Hematopoietic multipotent progenitor cell treated with erythropoietin and hydrocortisone succinate and interleukin-3 and kit ligand, for 4 days (in vitro differentiated cells): ENCODE measurements at places on chromosomes 12 and 14.

- peak; percentile 20 for DNase-seq
Measured at GRCh38 chr14:83467811-83468210, 1934.2 kb upstream of the SEL1L start.

DNA sequence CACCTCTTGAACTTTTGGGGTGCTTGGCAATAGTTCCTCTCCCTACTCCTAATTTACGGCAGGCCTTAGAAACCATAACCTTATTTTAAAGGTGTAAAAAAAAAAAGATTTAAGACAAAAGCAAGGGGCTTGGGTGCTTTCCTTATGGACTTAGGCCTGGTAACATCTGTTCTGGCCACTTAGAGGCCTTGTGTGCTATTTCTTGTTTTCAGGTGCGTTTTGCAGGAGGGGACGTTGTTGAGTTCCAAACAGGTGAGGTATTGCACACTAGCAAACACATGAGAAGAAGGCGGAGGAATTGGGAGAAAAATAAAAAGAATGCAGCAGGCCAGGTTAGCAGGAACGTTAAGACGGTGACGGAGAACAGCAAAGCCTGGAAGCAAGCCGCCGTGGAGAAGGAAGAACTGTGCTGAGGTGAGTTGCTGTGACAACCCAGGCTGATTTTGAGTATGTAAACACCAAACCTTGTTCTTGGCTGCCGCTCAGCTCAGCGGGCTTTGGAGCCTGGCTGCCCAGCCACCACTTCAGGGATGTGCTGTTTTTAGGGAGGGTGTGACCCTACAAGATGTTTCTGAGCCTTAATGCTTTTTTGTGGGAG lies 17.3 kb downstream of the EMG1 start:
- DNase-seq: no peak

GRCh38 chr12:123118497-123118896 lies 32.4 kb downstream of the PITPNM2 start:
- no peak for DNase-seq

- no peak for DNase-seq
Measured at GRCh38 chr14:59265808-59266207, 77.3 kb downstream of the DAAM1 start.

DNA sequence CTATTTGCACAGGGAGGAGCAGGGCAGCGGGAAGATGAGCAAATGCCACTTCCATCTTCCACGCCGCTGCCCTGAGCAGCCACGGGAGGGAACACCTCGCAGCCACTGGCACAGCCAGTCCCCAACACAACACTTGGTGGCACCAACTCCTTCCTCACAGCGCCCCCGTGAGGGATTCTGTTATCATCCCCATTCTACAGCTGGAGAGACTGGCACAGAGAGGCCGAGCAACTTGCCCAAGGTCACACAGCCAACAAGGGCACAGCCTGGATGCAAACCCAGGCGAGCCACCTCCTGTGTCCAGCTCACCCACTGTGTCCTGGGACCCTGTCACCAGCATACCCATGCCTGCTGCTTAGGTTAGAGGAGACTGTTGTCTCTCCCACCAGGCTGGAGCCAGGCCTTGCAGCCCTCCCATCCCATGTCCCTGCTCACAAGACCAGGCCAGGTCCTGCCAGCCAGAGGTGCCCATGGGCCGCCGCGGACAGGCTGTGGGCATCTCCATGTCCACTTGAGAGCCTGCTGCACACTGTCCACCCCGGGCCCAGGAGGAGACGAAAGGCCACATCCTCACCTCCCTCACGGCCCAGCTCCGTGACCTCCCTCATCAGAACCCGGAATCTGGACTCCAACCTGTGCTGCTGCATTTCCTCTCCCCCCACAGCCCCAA lies 57.0 kb downstream of the NCOR2 start:
- peak; percentile 56 for DNase-seq

GRCh38 chr14:71606064-71606463 lies 326.2 kb upstream of the RGS6 start:
- no peak for DNase-seq

GRCh38 chr12:80116735-80117134 lies 17.4 kb downstream of the OTOGL start:
- no peak for DNase-seq

DNA sequence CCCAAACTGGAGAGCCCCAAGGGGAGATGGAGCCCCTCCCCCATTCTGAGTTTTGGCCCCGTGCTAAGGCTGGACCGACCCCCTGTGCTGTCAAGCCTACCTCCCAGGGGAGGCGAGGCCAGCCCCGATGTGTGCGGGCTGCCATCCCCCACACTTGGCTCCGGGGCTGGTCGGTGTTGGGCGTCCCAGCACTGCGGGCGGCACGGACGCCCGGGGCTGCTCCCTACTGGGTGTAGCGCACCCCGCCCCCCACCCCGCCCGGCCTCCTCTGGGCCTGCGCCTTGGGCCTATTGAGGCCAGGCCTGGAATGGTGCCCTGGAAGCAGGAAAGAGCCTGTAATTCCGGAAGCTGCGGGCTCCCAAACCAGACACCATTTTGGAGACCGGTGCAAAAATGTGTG lies 2.6 kb downstream of the DCAF4 start:
- no peak for DNase-seq

DNA sequence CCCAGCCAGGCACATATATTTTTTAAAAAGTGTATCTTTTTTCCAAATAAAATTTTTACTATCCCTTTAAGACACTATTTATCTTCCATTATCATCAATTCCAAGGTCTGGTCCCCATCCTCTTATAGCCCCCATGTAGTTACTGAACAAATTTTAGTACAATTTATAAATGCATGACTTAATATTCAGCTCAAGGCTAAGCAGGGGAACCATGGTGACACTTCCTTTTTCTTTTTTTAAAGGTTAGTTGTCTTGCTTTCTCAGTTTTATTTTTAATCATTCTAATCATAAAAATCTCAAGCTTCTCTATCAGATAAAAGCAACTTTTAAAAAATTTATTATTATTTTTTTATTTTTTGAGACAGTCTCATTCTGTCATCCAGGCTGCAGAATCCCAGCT lies 92.3 kb downstream of the TRAFD1 start:
- DNase-seq: no peak

DNA sequence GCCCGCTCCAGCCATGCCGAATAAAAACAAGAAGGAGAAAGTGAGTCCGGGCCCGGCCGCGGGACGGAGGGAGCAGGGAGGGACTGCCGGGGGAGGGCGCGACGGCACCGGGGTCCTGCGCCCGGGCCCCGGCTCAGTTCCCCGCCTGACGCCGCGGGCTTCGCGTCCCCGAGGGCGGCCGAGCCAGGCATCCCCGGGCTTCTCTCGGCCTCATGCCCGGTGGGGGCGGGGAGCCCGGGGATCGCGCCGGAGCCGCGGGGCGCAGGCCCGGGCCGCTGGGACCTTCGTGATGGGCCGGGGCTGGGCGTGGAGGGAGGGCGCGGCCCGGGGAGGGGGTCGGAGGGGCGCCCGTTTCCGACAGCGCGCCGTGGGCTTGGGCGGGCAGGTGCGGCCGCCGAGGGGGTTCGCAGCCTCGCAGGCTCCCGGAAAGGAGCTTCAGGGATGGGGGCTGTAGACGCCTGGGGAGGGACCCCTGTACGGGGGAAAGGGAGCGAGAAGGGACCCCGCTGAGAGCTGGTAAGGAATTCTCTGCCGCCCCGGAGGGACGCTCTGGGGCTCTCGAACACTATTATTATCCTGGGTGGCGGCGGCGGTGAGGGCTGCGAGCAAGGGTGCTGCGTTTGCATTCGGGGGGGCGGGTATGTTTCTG lies 496 bp downstream of the PPP2R5C start:
- peak; percentile 11 for DNase-seq

GRCh38 chr14:61749867-61750266 lies 12.4 kb upstream of the SNAPC1 start:
- DNase-seq: no peak

DNA sequence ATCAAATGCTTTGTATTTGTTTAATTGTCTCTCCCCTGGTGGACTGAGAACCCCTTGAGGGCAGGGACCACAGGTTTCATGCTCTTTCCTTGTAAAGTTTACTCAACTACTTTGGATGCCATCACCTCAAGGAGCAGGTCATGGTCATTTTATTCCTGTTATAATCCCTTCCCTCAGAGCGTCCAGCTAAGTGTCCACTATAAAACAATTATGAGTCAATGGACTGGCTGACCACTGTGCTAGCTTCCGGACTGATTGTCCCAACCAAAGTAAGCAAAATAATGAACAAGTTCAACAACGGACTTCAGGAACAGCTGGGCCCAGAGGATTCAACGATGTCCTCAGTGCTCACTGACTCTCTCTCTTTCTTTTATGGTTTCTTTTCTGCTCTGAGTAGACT lies 18.2 kb downstream of the AK7 start:
- DNase-seq: no peak

DNA sequence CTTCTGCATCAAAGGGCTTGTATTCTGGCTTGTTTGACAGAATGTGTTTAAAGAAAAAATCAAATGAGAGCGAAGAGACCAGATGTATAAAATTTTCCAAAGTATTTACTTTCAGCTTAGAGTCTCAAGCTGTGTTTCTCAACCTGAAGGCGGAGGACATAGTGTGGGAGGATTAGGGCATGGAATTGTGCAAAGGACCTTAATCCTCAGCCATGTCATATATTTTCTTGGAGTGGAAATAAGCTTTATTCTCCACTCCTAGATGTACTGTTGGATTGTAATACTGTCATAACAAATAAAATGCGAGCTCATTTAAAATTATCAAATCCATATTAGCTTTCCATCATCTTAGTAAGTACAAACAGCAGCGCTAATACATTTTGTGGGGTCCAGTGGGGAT lies 154.0 kb downstream of the PAH start:
- DNase-seq: no peak

DNA sequence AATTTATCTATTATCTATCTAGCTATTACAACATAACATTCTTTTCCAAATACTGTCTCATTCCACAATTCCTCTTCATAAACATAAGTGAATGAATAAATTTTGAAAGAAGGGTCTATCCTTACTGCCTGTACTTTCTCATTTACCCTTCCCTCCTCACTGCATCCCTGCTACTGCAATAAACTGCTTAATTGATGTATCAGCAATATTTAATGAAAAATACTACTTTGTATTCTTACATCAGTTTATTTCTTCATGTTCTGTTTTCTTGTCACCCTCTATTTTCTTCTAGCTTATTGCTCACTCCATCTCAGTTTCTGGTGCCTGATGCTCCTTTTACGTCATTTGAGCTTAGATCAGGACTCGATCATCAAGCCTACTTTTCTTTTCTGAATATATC lies 695.7 kb upstream of the ATXN7L3B start:
- no peak for DNase-seq

DNA sequence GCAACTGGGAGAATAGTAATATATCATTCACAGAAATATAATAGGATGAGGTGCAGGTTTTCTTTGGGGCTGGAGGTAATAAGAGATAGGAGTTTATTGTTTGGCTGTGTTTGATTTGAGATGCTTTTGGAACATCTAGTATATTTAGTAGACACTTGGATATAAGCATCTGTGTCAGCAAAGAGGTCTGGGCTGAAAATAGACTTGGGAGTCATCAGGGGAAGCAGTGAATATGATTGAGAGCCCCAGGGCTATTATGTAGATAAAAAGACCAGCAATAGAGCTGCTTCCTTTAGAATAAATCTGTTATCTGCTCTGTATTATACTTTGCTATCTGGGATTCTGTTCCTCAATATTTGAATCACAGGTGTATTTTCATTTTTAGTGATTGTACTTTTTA lies 36.6 kb downstream of the SPATA7 start:
- DNase-seq: no peak

DNA sequence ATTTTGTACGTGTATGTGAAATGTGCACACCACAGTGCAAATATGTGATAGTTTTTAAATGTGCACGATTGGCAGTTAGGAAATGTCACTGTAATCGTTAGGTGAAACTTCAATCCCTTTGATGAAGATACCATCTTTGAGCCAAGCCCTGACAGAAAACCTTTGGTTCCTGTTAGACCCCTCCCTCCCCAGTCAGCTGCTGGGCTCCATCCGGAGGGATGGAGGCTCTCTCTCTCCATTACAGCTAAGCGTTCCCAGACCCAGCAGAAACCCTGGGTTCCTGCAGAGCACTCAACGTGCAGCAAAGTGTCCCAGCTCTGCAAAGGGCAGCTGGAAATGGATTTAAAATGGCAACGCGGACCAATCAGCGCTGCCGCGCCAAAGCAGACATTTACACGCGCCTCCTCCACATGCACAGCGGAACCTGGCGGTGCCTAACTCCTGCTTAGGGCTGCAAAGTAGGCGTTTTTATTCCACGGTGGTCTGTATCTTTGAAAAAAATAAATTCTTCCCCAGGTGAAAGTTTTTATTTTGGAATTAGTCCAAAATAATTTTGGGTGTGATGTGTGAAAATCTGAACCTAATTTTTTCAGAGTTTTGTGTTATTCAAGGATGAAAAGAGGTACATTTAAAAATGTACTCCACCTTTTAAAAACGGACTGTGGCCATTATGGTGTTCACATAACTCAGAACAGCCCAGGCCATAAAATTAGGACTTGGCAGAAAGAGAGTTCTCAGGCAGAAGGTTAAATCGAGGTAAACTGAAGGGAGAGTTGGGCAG lies 1.4 kb upstream of the HMGA2 start:
- DNase-seq: peak; percentile 92

- DNase-seq: no peak
Measured at GRCh38 chr12:24649634-24650033, 299.3 kb downstream of the BCAT1 start.

DNA sequence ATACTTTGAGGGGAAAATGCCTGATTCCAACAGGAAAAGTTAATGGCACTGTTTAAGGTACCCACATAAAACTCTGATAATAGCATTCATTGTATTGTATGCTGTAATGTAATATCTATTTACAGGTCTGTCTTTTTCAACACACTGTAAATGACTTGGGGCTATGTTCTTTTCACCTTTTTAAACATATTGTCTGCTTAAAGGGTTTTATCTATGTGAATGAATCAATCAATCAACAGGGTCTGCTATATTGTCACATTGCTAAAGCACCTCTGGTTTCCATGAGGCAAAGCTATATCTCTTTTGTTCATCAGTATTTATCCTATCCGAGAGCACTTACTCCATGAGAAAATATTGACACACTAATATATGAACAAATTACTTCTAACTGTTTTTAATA lies 288.0 kb downstream of the SLC6A15 start:
- no peak for DNase-seq

GRCh38 chr14:84688297-84689025 lies 841.5 kb upstream of the FLRT2 start:
- no peak for DNase-seq

DNA sequence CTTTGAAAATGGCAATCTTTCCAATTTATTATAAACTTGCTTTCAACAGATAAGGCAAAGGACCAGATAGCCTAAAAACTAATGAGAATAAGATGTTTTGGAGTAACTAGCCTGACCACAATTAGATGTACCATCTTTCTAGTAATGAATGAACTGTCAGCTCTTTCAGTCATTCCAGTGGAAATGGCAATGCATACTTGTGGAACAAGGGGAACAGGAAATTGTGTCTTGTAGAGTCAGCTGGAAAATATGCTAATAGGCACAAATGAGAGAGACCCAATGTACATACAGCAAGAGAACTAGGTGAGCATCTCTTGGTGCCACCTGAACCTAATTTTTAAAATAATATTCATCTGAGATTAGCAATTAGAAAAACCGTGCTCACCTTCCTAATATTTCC lies 76.1 kb upstream of the GPHB5 start:
- DNase-seq: no peak

DNA sequence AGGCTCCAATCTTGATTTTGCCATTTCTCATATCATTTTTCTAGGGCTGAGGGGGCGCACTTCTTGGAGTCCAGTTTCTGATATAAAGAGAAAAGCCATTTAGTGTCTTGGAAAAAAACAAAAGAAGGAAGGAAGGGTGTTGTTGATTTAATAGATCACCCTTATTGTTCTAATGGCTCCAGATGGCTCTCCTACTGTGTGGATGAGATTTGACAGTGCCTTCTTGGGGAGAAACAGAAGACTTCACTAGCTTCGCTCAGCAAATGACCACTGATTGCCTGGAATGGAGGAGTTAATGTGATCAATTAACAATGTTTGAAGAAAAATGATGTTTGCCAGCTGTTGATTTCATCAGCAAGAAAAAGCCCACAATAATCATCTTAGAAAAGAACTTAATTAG lies 216.2 kb downstream of the APAF1 start:
- no peak for DNase-seq
